ENCODE measurements at places on chromosomes 3 and 15.

DNA sequence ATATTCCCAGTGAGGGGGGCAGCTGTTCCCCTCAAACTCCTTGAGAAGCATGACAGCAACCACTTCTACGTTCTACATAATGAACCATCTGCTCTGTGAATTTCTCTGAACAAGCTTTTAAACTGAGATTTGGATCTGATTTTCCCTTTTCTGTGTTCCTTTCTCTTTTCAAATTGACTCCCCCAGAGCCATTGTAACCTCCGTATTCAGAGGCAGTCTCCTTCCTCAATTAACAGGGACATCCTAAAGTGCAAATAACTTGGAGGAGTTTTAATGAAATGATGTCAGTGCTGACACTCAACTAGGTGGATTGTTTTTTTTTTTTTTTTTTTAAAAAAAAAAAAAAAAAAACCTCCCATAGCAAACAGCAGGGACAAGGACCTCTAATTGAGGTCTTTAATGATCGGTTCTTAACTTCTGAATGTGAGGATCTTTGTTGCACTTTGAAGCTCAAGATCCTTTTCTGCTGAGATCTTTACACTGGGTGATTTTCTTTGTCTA, 48.8 kb downstream of the ADAMTS9 start:
- DNase-seq, result no peak

GRCh38 chr15:27792756-27793264, 306.3 kb downstream of the OCA2 start:
- no peak for DNase-seq

GRCh38 chr15:38074029-38074428, 139.6 kb downstream of the TMCO5A start:
- DNase-seq, result no peak

DNA sequence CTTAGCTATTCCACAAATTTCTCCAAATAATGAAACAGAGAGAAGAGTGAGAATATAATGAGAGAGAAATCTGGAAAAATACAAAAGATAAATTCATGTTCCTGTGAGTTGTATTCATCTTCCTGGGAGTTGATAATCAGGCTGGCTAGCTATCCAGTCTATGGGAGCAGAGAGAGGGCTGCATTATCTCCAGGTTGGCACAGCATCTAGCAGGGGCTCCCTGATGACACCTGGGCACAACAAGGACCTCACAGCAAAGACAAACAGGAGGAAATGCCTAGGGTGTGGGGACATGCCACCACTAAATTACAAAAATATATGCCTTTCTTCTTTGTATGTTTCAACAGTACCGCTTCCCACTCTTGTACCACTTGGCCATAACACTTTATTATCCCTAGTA, 1.9 kb downstream of the EHD4 start:
- no peak for DNase-seq
